ENCODE measurements at places on chromosomes 11 and 22. TPM values are rescaled to one million over a fixed set of nuclear protein-coding genes. Genes with fewer than 3 reads are reported as not detected.

EEF1G gene
- total RNA-seq = 1,316 TPM

GRCh38 chr22:25420925-25421904, 143.3 kb upstream of the GRK3 start:
- peak overlapping the region; percentile 76 for H3K4me3 ChIP-seq
- H3K4me1 ChIP-seq = peaks cover 23% of the 10 kb centered on the region
- DNase-seq = peak; percentile 95
- no peak overlapping the region for H3K27ac ChIP-seq
- no peaks in the 10 kb centered on the region for H3K36me3 ChIP-seq

DNA sequence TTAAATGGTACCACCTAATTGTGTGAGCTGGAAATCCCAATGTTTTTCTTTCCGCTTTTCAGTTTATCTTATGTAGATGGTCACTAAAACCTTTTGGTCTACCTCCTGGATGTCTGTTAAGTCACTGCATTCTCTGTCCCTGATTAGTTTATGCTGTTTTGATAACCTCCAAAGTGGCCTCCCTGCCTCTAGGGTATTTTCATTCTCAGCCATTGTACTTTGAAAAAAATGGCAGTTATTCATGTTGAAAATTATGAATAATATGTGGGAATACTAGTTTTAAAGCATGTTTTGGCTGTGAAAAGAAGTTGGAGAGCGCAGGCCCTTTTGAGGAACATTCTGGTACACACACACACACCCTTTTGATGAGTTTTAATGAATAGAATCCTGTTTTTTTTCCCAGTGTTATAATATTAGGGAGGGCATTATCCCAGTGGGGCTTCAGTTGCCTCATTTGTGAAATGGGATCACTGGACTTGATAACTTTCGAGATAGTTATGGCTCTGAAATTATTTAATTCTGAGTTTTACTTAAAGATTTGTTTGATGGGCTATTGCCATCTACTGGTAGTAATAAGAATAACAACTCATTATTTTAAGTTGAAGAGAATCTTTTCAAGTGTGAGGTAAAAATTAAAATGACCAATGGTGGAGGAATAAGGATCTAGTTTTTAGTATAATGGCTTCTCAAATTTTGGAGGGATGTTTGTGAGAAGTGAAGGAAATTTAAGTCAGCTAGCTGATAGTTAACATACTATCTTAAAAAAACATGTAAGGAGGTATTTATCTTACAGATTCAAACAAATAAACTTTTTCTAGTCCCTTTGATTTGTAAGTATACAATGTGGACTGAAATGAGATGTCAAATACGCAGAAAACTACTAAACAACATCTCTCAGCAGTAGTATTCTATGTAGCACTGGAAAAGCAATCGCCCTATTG, 3.9 kb downstream of the FDX1 start:
- no peak overlapping the region for H3K27ac ChIP-seq
- no peak overlapping the region for H3K4me3 ChIP-seq
- H3K27me3 ChIP-seq = peaks cover 4% of the 10 kb centered on the region
- H3K4me1 ChIP-seq = peaks cover 23% of the 10 kb centered on the region

DNA sequence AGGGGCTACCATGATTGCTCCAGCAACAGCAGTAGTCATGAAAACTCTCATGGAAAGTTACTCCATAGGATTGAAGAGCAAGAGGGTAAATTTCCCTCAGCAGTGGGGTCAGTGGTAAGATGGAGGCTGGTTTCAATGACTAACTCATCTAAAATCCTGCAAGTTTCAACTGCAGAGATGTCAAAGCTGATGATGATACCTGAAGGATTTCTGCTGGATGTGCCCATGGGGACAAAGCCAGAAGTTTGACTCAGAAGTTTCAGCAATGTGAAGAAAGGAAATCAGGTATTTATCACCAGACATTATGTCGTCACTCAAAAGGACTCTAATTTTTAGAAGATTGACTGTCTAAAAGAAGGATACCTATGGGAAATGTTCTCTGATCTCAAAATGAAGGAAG, 29.1 kb downstream of the RAB38 start:
- H3K27me3 ChIP-seq = no peaks in the 10 kb centered on the region
- no peaks in the 10 kb centered on the region for H3K36me3 ChIP-seq
- no peak overlapping the region for H3K4me3 ChIP-seq
- H3K27ac ChIP-seq = no peak overlapping the region

All from GM23338 (cell line).